ENCODE measurements at places on chromosomes 6 and 20. TPM values are rescaled to one million over a fixed set of nuclear protein-coding genes. Genes with fewer than 3 reads are reported as not detected.

- DNase-seq: no peak
These were observed 27.6 kb downstream of the SLC22A23 start for GRCh38 chr6:3429211-3429610.

ESF1 gene
- 33.2 TPM for total RNA-seq

- DNase-seq: no peak
These were observed 145.6 kb downstream of the DHX35 start for GRCh38 chr20:39107741-39108140.

DNA sequence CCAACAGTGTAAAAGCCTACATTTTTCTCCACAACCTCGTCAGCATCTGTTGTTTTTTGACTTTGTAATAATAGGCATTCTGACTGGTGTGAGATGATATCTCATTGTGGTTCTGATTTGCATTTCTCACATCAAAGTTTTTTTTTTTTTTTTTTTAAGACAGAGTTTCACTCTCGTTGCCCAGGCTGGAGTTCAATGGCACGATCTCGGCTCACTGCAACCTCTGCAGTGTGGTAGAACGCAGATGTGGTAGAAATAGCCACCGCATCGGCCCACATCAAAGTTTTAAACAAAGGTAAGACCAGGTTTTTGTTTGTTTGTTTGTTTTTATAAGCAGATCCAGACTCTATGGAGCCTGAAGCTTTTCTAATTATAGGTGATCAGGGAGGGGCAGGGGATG is 12.7 kb upstream of the PPP1R3G start:
- no peak for DNase-seq

GRCh38 chr6:5208057-5208456 is 52.7 kb downstream of the LYRM4 start:
- DNase-seq: no peak

DNA sequence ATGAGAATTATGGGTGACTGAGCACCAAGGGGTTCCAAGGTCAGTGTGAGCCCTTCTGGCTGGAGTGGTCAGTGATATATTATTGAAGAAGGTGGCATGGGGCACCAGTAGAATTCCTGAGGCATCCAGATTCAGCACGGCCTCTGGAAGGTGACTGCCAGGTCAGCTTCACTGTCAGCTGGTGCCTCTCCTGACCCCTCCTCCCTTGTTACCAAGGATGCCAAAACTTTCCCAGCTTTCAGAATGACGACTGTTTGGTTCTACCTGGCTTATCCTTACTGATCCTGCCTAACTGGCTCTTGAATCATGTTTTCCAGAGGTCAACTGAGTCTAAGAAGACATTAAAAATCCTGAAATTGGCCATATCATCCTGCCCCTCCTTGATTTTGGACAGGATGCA is 189.2 kb upstream of the AGPAT4 start:
- no peak for DNase-seq

DNA sequence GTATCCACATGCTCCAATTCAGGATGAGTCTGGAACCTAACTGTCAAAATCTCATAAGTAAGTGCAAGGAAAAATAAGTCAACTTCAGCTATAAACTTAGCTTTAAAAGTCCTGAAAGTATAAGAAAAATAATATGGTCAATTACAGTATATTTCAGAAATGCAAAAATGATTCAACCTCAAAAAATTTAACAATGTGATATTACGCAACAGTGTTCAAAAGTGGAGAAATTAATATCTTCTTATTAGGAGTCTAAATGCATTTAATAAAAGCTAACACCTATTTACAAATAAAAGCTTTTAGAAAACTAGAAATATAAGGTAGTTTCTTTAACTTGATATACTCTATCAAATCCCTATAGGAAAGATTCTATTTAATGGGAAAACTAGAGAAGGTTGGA is 111.2 kb upstream of the OPRM1 start:
- DNase-seq: no peak

SLC32A1 gene
- not detected for total RNA-seq

DNA sequence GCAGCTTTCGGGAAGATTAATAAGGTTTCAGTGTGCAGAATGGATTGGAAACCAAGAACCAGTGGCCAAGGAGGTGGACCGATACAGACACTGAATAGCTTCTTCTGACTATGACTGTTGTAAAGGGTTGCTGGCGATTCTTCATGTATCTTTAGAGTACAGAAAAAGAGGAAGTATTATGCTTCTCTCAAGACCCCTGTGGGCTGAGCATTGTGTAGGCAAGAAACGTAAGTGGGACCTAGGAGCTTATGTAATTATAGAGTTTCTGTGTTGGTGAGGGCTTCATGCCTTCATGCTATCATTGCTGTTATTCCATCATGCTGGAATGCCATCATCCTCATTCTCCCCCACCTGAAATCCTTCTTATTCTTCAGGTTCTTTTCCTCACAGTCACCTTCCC is 105.4 kb upstream of the AKIRIN2 start:
- DNase-seq: no peak

- no peak for DNase-seq
These were observed 90.3 kb downstream of the SNX5 start for GRCh38 chr20:17878069-17878911.

DNA sequence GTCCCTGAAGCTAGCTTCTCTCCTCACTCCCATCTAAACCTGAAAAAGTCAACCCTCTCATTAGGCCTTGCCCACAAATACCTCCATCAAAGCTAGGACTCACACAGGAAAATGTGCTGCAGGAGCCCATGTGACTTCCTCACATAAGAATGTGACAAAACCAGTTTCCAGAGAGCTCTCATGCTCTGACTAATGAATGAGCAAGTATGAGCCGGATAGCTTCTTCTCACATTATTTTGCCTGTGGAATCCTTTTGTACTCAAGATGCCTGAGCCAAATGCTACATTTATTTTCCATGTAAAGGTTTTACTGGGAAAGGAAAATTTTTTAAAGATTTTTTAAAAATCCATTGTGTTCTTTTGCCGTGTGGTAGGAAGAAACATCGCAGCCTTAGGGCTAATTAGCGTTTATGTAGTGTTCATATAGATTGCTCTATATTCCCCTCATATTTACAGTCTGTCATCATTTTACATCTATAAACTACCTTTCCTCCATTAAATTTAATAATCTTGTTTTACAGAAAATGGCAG is 68.6 kb upstream of the CCN6 start:
- peak; percentile 47 for DNase-seq

GRCh38 chr6:63553208-63553607 is 19.1 kb upstream of the LOC128125822 start:
- DNase-seq: no peak

DNA sequence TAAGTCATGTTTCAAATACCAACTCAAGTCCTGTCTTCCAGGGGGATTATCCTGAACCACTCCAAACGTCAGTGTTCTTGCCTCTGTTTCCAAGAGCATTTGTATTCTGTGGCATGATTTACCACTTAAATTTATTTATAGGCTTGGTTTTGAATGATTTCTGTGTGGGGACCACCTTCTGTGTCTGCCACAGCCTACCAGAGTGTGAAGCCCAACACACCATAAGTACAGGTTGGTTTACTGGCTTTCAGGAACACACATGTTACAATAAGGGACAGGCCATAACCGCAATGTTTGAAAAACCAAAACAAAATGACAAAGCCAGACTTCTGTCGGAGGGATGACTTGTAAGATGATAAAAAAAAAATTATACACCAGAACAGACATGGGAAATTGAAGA is 56.5 kb upstream of the MAP3K7 start:
- DNase-seq: no peak

HLA-DQA1 gene
- 6.6 TPM for total RNA-seq

DNA sequence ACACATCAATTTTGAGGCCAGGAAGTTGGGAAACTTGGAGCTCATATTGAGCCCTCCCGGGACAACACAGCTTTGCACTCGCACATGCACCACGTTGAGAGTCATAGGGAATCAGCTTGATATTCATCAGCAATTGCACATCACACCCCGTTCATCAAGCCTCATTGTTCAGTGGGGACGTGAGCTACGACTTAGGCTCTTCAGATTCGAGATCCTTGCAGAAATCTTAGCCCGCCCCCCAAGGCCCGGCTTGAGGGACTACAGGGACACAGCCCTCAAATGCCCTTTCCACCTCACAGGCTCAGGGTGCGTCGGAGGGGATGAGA is 93.0 kb upstream of the MAFB start:
- no peak for DNase-seq

SAPCD1 gene
- total RNA-seq: 12.1 TPM

DNA sequence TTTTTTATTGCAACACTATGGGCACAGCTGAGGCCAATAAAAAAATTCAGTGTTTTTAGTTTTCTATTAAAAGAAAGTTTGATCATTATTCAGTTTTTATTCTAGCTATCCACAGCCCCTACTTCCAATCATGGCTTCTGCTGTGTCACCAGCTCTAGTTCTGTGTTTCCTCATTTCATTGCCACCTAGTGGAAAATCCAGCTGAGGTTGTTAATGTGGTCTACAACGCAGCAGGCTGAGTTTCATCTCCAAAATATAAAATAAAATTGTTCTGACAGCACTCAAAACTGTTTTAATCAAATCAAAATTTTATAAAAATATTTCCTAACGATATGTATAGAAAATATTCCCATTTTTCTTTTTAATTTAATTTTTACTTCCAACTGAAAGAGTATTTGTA is 13.6 kb downstream of the COL9A1 start:
- no peak for DNase-seq

BLCAP gene
- 37.9 TPM for total RNA-seq

- no peak for DNase-seq
These were observed 129.9 kb upstream of the COL21A1 start for GRCh38 chr6:56377295-56377694.

NKAPL gene
- total RNA-seq: 0.16 TPM

DNA sequence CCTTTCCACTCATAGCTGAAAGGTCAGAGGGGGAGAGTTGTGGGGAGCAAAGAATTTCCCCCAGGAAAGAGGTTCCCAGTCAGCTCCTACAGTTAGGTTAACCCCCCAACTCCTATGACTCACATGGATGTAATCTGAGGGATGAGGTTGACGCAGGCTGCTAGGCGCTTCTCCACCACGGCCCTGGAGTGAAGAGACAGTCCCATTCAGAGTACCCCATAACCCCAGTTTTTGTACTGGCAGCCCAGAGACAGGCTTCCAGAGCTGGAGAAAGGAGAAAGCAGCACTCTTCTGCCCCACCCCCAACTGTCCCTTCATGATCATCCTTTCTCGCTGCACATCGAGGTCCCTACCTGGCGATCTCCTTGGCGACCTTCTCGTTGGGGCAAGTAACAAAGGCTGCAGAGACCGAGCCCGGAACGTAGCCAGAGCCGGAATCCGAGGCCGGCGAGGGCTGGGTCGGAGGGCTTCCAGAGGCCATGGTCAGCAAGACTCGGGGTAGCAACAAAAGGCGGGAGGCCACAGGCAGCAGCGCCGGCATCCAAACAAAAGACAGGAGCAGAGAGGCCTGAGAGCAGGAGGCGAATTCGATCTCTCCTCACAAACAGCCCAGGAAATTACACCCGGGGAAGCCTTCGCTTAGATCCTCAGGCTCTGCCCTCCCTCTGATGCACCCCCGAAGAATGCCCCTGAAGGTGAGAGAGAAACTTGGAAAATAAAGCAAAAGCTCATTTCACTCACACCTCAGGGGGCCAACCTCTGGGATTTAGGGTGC is 592 bp downstream of the CUTA start:
- DNase-seq: no peak

DNA sequence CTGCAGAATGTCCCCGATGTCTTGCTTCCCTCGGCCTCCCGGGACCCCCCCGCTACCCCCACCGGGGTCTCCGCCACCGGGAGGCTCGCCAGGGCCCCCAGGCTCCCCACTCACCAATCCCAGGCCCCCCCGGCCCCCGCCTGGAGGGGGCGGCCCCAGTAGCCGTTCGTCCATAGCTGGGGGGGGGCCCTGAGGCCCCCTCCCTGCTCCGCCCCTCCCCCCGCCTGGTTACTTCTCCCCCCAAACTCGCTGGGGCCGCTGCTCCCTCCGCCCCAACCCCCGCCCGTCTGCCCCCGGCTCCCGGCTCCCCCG is 304 bp downstream of the PBX2 start:
- no peak for DNase-seq

DNA sequence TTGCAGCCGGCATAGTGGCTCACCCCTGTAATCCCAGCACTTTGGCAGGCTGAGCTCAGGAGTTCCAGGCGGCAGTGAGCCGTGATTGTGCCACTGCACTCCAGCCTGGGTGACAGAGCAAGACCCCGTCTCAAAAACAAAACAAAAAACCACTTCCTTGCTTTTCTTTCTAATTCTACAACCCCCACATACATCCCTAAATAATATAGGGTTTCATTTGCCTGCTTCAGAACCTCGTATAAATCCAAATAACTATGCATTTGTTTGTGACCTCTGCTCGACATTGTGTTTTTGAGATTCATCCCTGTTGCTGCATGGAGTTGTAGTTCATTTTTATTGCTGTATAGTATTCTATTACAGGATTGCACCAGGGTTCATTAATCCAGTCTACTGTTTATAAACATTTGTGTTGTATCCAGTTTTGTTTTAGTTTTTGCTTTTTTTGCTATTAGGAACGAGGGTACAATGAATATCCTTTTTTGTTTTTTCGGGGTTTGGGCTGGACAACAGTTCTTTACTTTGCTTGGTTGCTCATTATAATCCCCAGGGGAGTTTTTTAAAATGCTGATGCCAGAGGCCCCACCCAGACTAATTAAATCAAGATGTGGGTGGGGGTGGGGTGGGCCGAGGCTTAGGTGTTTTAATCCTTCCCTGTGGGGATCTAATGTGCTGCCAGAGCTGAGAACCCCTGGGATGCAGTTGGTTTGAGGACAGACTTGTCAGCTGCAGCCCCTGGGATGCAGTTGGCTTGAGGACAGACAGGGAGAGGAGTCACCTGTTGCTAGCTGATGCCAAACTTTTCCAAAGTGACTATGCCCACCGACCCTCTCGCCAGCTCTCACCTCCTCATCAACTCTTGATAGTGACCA is 2.4 kb upstream of the SNAI1 start:
- no peak for DNase-seq

GRCh38 chr6:30047220-30047619 is 13.8 kb upstream of the POLR1H start:
- no peak for DNase-seq

C4A gene
- 5.3 TPM for total RNA-seq

- no peak for DNase-seq
These were observed 841.1 kb upstream of the MANEA start for GRCh38 chr6:94736236-94736635.

- no peak for DNase-seq
These were observed 157.1 kb downstream of the BCKDHB start for GRCh38 chr6:80263585-80263984.

GRCh38 chr6:1558388-1558787 is 51.3 kb upstream of the FOXC1 start:
- no peak for DNase-seq

- no peak for DNase-seq
These were observed 164.9 kb downstream of the EYA2 start for GRCh38 chr20:47059536-47059935.

PAK5 gene
- not detected for total RNA-seq

GRCh38 chr6:35708585-35708984 is 19.9 kb upstream of the FKBP5 start:
- no peak for DNase-seq

HACE1 gene
- total RNA-seq: 8.6 TPM

FUT9 gene
- not detected for total RNA-seq

PERP gene
- 1.8 TPM for total RNA-seq

NANP gene
- total RNA-seq: 7.5 TPM

GRCh38 chr6:18997375-18997826 is 610.3 kb downstream of the RNF144B start:
- no peak for DNase-seq

- no peak for DNase-seq
These were observed 326.7 kb upstream of the CNR1 start for GRCh38 chr6:88492824-88493223.

GRCh38 chr6:55450005-55450404 is 122.7 kb downstream of the GFRAL start:
- no peak for DNase-seq

- no peak for DNase-seq
These were observed 113.7 kb downstream of the FAM217A start for GRCh38 chr6:3965071-3965718.

DOK5 gene
- 0.79 TPM for total RNA-seq

Measured in activated T-cell treated with anti-CD3 and anti-CD28 coated beads, Interleukin-2, amount 50 U/mL, for 4 hours (primary cell).